Motor neuron (in vitro differentiated cells): ENCODE measurements at places on chromosomes 4 and X. TPM values are rescaled to one million over a fixed set of nuclear protein-coding genes. Genes with fewer than 3 reads are reported as not detected.

GRCh38 chrX:3066555-3066954 lies 25.3 kb downstream of the ARSF start:
- no peak for ATAC-seq

DNA sequence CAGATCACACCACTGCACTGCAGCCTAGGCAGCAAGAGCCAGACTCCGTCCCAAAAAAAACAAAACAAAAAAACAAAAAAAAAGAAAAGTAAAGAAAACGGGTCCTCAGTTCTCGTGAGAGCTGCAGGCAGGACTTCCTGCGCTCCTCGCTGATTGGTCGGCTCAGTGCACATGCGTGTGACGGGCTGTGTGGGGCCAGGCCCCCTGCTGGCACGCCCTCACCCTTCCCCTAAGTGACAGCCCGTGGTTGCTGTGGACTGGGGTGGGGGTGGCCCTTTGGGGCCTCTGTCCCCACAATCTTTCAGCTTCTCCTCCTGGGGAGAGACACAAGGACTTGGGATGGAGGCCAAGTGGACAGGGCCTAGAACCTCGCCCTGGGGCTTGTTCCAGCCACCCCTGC lies at the start of gene FAM9B:
TSS of gene FAM9B (minus strand) at position 139 of the 400 bp plus-strand sequence. CDS start 1,141 bp downstream, outside the sequence.
- no peak for ATAC-seq

- no peak for ATAC-seq
Measured at GRCh38 chr4:37999000-37999716, 39.0 kb downstream of the PTTG2 start.

GRCh38 chrX:69815063-69815462 lies 199.2 kb downstream of the EDA start:
- ATAC-seq: no peak

DNA sequence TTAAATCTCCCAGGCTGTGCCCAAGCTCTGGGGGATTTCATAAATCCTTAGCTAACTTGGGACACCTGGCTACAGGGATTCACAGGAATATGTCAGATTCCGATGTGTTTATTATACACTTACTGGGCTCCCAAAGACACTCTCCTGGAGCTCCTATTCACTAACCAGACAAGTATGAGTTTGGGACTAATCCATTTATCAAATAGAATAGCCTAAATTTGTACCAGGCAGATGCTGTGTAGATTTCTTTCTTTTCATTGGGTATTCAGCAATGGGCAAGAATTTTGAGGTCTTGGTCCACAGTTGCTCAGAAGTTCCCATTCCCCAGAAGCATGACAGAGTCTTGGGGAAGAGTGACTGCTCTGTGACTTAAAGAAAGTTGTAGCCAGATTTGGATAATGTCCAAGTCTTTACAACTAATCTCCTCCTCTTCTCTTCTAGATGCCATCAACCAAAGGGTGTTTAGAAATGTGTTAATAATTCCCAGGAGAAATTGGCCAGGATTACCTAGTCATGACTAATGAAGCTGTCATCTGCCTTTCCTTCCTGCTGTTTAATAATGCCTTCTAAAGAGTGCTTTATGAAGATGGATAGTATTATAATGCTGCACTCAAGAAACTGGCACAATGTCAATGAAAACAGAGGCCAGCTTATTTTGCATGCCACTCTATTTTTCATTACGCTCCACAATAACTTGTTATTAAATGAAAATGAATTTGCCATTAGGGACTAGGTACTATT lies 120.9 kb downstream of the CHIC2 start:
- peak; percentile 77 for ATAC-seq

DNA sequence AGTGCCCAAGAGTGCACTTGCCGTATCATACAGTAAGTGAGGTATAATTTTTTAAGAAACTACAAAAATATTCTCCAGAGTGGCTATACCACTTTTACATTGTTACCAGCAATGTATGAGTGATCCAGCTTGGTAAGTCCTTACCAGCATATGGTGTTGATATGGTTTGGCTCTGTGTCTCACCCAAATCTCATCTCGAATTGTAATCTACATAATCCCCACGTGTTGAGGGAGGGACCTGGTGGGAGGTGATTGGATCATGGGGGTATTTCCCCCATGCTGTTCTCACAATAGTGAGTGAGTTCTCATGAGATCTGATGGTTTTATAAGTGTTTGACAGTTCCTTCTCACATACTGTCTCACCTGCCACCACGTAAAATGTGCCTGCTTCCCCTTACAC lies 44.8 kb downstream of the RBMX start:
- no peak for ATAC-seq

DNA sequence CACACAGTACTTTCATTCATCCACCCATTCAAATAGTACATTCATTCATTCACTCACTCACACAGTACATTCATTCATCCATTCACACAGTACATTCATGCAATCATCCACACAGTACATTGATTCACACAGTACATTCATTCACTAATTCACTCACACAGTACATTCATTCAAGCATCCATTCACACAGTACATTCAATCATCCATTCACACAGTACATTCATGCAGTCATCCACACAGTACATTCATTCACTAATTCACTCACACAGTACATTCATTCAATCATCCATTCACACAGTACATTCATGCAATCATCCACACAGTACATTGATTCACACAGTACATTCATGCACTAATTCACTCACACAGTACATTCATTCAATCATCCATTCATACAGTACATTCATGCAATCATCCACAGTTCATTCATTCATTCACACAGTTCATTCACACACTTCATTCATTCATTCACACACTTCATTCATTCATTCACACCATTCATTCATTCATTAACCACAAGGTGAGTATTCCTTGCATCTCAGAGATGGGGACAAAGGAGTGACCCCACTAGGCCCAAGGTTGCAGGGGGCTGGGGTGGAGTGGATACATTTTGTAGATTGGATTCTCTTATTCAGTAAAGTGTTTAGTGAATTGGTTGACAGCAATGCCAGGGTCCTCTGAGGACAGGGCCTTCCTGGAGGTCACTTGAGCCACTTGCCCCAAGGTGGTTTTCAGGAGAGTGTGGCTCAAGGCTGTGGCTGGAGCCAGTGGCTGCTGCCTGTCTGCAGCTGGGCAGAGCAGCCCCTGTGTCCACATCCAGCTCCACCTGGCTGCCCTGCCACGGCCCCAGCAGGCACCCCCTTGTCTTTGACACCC lies 4.3 kb upstream of the SPON2 start:
- no peak for ATAC-seq

GRCh38 chr4:113209652-113210320 lies 160.3 kb downstream of the ANK2 start:
- no peak for ATAC-seq

GRCh38 chr4:103445377-103445776 lies 247.2 kb upstream of the CENPE start:
- no peak for ATAC-seq

DNA sequence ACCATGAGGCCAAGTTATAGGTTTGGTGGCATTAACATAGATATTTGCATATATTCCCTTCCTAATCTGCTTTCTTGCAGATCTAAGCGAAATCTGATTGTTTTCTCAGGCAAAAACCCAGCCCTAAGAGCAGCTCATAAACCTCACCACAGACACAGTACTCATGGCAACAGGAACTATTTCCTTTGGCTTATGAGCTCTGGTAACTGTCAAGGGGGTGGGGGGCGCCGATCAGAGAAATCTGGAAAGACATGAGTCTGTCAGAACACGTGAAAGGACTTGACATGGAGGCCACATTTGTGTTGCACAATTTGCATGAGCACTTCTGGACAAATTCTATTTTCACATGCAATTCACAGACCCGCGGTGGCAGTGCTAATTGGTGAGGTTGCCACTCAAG lies 83.7 kb downstream of the MGST2 start:
- no peak for ATAC-seq

- no peak for ATAC-seq
Measured at GRCh38 chr4:119667802-119668201, 39.2 kb upstream of the PDE5A start.

DNA sequence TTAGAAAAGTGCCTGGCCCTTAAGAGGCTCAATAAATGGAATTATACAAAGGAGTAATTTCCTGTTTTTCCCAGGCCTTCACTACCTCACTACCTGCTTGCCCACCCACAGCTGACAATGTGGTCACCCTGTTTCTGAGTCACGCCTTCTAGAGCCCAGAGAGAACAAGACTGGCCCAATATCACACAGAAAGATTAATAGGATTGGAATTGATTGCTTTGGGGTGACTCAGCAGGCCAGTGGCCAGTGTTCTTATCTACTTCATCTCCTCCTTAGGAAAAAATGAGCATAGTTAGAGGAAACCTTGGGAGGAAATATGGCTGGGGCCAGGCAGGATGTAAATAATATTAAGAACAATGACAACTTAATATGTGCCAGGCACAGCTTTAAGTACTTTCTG lies 4.5 kb upstream of the FGF16 start:
- ATAC-seq: peak; percentile 72

GRCh38 chr4:104907074-104907649 lies 239.5 kb upstream of the TET2 start:
- peak; percentile 26 for ATAC-seq

DNA sequence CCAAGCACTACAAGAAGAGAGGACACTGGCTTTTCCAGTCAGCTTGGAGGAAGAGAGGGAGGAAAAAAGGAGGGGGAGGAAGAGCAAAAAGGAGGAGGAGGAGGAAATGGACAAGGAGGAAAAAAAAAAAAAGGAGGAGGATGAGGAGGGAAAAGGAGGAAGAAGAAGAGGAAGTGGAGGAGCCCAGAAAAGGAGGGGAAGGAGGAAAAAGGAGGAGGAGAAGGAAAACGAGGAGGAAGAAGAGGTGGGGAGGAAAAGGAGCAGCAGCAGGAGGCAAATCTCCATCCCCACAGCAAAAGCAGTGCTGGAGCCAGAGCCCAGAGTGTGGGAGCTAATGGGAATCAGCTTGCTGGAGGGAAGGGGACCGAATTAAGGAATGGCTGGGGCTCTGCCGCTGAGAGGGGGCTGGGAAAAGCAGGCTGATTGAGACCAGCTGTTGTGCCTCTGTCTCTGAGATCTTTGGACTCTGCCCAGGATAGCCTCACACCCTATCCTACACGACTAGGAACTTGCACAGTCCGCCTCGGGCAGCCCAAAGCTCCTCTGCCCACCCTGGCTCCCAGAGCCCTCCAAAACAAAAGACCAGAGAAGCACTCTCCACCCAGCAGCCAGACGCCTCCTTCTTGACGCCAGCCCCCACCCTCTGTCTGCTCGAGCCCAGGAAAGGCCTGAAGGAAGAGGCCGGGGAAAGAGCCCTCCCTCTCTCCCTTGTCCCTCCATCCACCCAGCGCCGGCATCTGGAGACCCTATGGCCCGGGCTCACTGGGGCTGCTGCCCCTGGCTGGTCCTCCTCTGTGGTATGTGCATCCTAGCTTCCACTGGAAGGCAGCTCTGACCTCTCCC lies at the start of gene XPNPEP2:
TSS of gene XPNPEP2 (plus strand) at position 514 of the 843 bp plus-strand sequence. CDS start at position 749, 235 bp downstream.
- ATAC-seq: peak; percentile 71

- ATAC-seq: no peak
Measured at GRCh38 chrX:78357342-78358055, 30.1 kb upstream of the CYSLTR1 start.

GRCh38 chr4:145351922-145352321 lies 129.7 kb upstream of the SMAD1 start:
- no peak for ATAC-seq

DNA sequence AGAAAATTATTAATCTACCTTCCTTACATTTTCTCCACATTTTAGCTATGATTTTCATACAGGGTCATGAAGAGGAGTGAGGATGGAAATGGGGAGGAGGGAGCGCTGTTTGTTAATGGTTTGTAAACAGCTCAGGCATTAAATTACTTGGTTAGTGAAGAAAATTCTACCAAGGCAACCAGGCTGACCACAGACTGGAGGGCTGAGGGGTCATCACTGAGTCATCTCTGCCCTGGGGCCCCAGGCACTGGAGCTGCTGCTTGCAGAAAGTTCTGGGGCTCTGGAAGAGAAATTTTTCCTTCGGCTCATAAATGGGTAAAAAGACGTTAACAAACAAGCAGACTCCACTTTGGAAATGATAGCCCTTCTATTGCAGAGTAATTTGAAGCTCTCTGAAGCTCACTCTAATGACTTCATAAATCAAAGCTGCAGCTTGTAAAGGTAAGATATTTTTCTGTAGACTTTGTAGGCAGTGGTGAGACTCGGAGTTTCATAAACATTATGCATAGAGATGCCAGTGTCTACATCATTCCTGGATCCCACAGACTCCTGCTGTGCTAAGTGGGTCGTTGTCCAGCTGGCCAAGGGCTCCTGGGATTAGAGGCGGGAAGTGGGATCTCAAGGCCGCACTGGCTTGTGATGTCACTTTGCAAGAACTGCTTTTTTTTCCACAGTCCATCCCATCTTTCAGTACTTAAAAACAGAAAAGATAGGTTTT lies 159.6 kb downstream of the PTTG2 start:
- peak; percentile 85 for ATAC-seq

GRCh38 chr4:90184560-90184959 lies 57.4 kb downstream of the CCSER1 start:
- no peak for ATAC-seq

DNA sequence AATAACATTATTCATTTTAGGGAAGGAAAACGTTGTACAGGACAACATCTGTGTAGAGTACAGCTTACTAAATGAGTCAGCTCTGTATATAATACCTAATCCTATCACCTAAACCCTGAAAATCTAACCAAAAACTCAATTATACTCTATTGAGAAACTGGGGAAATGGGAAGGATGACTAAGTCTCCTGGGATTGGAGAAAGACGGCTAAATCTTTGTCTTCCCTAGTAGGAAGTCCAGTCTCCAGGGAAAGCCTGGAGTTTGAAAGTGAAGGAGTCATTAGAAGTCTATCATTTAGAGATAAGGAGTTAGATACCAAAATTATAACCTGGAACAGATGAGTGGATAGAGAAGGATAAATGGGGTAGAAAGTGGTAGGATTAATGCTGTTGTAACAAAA lies 286.5 kb downstream of the STK32B start:
- ATAC-seq: no peak

DNA sequence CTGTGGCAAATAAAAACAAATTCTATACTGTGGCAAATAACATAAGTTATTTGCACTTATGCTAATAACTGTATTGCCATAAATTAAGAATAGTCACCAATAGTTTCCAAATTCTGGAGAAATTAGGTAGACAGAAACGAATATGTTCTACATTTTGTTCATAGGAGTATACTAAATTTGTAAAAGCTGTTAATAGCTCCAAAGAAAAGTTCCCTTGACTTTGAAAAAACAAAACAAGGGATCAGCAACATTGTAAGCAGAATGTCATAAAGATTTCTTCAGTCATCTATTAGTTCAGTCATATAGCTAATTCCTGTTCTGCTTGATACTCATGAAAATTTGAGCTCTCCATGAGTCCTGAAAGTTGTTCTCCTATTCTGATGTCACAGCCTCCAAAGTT lies 1472.8 kb downstream of the C4orf33 start:
- ATAC-seq: no peak

GRCh38 chr4:8069102-8069752 lies 89.4 kb downstream of the ABLIM2 start:
- ATAC-seq: no peak

GRCh38 chrX:19034025-19034424 lies 50.1 kb upstream of the PHKA2 start:
- ATAC-seq: no peak

Gene GAGE12F
- total RNA-seq: not detected in 2 replicates

Gene AFM
- total RNA-seq: not detected in 2 replicates

Gene IKBKG
- 5.4 and 6.3 TPM in 2 replicates for total RNA-seq

Gene XAGE1A
- not detected in 2 replicates for total RNA-seq

Gene TAF7L
- 0.11 and 0.25 TPM in 2 replicates for total RNA-seq

Gene PAGE2
- total RNA-seq: not detected in 2 replicates

Gene TLL1
- 0.08 TPM in 1 of 2 replicates, not detected in the other for total RNA-seq

Gene SSX4
- 0.69 TPM in 1 of 2 replicates, not detected in the other for total RNA-seq

Gene SSX1
- not detected in 2 replicates for total RNA-seq

Gene RPA4
- 0.16 and 0.38 TPM in 2 replicates for total RNA-seq

Gene ADH1A
- 0.19 TPM in 1 of 2 replicates, not detected in the other for total RNA-seq

Gene MGAT4D
- 0.24 and 0.29 TPM in 2 replicates for total RNA-seq

Gene UGT8
- 1.5 and 2.9 TPM in 2 replicates for total RNA-seq
